ENCODE measurements at places on chromosomes 13 and 19. TPM values are rescaled to one million over a fixed set of nuclear protein-coding genes. Genes with fewer than 3 reads are reported as not detected.

The CEACAM8 gene
- not detected for total RNA-seq

The ZNF177 gene
- total RNA-seq, result 5.9 TPM

The WDR87 gene
- total RNA-seq, result not detected

The ZNF302 gene
- 35.0 TPM for total RNA-seq

The NLRP7 gene
- not detected for total RNA-seq

Data from osteocyte (in vitro differentiated cells).